Hypothalamus (tissue), 51 donors: ENCODE measurements at places on chromosomes 11 and 22.

DNA sequence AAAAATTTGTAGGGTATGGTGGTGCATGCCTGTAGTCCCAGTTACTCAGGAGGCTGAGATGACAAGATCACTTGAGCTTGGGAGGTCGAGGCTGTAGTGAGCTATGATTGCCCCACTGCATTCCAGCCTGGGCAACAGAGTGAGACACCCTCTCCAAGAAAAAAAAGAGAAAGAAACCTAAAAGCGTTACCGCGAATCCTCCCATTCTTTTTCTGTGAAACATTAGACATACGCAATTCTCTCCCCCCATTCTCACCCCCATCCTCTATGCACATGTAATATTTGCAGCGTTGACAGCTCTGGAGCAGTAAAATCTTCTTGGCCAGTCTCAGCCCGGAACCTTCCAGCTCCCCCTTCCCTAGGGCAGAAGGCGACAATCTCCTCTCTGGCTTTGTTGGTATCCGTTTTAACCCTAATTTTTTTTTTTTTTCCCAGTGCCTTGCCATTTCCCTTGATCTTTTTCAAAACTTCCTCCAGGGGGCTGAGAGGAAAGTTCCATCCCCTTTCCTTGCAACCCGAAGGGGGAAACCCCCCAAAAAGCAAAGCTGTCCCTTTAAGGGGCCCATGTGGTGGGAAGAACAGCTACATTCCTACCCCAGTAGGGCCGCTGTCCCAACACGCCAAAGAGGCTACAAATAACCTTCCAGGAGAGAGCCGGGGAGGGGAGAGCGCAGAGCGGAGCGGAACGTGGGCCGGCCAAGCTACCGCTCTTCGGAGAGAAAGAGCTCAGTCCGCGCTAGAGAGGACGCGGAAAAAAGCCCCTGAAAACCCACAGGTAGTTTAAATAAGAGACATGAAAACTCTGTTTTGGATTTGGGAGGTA lies 1.9 kb downstream of the LRP4 start:
- DNase-seq: no peak

DNA sequence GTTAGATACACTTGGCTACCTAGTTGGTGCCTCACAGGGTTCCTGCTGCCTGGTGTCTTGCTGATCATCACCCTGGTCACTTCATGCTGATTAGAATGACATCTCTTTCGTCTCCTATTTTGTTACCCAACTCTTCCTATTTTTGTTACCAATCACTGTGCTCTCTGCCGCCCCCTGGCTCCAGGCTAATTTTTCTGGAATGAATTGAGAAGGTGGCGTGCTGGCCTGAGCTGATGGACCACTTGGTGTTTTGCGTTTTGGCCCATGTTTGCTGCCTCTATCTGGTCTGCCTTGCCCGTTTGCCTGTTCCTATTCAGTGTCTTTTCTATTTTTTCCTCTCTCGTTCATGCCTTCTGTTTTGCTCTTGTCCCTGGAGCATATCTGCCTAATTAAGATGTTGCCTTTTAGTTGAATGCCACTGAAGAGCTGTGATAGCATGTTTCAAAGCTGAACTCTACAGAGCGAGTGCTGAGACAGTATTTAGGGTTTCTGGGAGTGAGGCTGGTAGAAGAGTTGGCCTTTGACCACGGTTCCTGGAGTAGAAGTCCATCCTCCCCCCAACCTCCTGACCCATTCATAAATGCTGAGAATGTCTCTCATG lies 5.9 kb upstream of the ATF4 start:
- peak; percentile 35 for DNase-seq

- DNase-seq: no peak
Observed at GRCh38 chr11:123052901-123053721, 8.8 kb downstream of the HSPA8 start.

DNA sequence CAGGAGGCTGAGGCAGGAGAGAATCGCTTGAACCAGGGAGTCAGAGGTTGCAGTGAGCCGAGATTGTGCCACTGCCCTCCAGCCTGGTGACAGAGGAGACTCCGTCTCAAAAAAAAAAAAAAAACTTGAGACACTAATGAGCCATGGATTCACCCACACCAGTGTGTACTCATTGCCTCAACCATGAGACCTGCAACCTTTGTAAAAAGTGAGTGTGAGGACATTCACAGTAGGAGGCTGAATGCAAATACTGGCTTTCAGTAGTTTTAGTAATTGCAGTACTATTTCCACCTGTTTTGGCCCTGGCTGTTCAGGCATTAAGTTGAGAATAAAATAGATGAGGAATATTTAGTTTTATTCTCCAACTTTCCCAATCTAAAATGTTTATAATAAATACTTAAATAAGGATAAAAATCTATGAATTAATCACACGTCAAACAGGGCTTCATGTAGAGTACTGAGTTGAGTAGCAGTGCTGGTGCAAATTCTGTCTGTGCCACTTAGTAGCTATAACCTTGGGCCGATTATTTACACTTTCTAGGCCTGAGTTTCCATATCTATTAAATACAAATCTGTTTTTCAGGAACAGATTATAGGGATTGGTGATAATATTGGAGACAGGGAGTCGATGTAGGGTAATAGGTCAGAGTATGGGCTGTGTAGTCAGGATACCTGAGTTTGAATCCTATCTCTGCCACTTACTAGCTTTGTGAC lies 72.8 kb downstream of the PPP2R1B start:
- no peak for DNase-seq

DNA sequence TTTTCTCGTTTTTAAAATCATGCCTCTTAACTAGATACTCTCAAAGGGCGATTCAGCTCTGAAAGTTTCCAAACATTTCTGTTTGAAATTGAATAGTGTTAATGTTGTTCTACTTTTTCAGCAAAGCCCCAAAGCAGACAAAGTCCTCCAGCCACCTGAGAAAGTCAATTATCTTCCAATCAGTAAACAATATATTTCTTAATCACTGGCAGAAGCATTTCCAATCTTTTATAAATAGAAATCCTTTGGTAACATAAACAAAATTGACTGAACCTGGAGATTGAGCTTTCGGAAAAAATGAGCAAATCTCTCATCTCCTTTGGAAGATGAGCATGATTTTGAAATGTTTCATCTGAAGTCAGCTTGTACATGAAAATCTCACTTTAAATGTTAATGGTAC lies 84.4 kb upstream of the FIBIN start:
- DNase-seq: no peak

DNA sequence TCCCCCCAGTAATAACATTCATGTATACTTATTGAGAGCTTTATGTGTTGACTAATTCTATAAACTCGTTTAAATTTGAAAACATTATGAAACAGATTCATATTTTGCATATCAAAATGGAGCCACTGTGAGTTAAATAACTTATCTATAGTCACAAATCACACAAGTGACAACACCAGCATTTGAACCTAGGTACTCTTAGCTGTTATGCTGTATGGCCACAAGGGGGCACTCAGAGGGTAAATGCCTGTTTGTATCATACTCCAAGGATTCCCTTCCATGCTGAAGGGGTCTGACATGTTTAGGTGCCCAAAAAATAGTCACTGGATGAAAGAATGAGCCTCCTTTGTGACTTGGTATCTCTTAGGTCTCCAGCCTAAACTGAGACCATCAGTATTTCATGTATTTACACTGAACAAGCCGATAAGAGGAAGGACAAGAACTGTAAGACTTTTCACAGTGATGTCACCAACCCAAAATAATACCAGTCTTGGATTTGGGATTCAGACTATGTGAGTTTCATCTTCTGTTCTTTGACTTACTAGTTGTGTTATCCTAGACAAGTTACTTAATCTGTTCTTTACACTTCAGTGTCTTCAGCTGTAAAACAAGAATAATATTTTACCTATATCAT lies 12.2 kb upstream of the OR52D1 start:
- no peak for DNase-seq

DNA sequence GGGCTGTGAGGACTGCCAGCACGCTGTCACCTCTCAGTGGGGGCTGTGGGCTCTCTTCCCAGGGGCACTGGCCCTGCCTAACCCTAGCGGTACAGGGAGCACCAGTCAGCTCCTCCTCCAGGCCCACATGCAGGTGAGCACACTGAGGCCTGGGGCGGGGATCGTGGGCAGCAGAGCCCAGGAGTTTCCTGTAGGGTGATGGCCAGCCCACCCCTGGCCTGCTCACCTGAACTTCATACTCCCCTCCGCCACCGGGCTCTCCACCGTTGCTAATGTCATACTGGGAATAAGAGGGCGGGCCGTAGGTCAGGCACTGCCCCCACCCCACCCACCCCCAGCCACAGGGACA lies 10.0 kb upstream of the TREH start:
- no peak for DNase-seq

DNA sequence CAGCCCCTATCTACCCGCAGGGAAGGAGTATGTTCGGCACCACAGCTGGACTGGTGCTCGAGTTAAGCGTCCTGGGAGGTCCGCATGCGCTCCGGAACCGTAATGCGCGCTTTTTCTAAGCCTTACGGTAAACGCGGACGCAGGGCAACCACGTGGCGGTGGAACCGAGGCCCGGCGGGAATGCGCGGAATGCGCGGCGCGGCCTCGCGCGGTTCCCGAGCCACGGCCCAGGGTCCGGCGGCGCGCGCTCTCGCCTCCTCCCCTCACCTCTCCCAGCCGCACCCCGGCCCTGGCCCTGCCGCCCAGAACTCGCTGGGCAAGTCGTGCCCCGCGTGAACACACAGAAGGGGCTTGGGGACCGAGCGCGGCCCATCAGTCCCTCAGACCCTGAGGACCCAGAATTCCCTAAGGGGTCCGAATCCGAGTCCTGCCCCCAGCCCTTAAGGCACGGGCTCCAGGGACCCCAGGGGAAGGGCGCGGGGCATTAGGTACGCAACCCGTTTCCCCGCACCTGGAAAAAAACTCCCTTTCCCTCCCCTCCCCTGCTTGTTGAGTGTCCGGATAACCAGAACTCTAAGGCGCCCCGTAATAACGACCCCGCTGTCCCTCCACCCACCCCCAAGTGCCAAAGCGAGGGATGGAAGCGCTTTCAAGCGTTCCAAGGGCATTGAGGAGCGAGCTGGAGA lies 4.3 kb upstream of the CCND1 start:
- DNase-seq: peak; percentile 51
